ENCODE measurements at places on chromosomes 6 and 20.
A peak's percentile ranks its signal among the peaks of the same experiment; 100 is the strongest.

- DNase-seq, result no peak
These were observed 24.3 kb upstream of the MRPS10 start for GRCh38 chr6:42241915-42242314.

DNA sequence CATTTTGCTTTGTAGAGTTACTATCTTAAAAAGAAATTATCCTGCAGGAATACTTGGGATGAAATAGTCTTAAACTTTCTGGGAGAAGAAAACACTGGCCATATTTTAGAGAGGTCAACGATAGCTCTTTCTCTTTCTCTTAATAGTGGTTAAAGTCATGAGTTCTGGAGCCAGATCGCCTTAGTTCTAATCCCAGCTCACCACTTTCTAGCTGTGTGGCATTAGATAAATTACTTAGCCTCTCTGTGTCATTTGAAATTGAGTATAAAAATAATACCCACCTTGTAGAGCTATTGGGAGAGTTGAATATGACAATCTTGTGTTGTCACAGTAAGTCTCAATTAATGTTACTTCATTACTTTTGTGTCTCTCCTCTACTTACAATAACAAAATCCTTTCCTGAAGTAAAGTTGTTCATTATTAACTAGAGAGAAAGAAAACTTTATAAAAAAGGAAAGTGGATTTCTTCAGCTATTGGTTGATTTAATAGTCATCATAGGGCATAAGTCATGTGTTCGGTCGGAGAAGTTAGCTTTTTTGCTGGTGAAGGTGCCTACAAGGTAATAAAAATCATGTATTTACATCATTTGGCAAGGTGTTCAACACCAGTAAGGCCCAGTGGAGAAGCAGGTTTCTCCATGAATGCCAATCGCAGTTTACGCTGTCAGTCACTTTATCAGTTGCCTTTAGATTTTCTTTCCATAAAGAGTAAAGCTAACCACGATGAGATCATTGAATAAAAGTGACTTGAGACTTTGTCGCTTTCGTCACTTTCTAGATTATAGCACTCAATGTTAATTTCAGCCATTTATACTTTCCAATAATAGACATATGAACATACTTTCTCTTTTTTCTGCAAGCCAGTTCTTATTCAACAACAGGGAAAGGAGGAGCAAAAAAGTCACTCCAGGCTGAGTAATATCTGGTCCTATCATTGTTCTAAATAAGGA is 2.0 kb downstream of the NEDD9 start:
- no peak for DNase-seq

GRCh38 chr6:115583290-115583689 is 477.4 kb downstream of the FRK start:
- DNase-seq, result no peak

DNA sequence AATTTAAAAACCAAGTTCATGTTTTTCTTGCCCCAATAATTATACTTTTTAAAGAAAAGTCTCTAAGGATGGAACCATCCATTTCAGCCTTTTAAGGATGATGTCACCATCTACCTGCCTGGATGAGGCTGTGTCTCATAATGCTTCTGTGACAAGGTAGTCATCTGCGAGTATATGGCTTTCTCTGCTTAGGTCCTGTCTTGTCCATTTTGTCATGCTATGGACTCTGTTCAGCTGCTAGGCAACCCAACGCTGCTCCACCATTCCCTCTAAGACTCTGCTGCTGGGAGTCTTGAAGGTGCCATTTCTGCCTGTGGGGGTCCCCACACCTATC is 459.8 kb upstream of the RUNX2 start:
- no peak for DNase-seq

DNA sequence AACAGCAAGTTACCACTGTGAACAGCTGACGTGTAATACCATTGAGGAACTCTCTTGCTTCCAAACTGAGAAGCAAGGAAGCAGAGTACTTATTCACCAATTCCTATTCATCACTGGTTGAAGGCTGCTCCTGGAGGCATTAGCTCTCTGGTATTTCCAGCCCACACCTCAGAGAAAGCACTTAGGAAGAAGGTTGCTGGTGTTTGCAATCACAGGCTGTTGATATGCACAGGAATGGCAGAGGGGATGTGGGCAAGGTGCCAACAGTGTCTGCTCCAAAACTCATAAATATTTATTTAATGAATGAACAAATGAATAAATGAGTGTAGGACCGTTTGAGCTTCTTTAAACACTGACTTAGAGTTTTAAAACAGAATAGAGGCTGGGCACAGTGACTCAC is 6.9 kb upstream of the RRBP1 start:
- no peak for DNase-seq

DNA sequence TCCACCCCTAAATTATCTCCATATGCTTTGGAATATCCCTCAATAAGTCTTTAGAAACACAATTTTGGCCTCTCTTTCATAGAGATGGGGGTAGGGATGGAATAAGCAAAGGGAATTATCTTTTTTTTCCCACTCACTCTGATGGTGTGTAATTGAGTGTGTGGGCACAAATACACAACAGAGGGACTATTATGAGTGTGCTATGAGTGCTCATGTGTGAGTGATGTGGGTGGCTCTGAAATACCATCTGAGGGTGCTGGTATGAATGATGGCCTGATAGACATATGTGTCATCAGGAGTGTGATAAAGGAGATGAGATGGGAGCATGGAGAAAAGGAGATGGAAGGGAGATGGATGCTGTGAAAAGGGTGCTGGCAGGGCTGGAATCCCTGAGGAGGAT is 35.6 kb downstream of the GSS start:
- DNase-seq, result no peak

DNA sequence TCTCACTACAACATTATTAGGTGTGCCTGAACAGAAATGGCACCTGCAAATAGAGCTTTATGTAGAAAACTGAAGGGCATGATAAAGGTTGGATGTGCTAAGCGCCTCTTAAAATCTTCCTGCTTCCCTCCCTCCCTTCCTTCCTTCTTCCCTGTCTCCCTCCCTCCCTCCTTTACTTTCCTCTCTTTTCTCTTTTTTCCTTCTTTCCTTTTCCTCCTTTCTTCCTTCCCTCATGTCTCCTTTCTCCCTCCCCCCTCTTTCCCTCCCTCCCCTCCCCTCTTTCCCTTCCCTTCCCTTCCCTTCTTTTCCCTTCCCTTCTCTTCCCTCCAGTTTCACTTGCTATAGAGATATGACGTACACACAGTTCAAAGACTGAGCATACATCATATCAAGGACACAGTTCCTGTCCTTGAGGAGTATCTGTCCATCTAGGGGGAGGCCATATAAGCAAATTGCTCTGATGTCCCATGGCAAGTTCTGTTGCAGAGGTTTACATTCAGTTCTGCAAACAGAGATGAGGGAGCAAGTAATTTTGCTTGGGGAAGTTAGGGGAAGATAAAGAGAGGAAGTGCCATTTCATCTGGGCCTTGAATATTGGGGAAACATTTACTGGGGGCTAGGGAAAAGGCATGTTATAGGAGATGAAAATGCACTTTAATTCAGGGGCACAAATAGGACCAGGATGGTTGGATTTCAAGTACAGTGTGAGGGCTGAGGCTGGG is 79.0 kb upstream of the EEF1E1 start:
- no peak for DNase-seq

DNA sequence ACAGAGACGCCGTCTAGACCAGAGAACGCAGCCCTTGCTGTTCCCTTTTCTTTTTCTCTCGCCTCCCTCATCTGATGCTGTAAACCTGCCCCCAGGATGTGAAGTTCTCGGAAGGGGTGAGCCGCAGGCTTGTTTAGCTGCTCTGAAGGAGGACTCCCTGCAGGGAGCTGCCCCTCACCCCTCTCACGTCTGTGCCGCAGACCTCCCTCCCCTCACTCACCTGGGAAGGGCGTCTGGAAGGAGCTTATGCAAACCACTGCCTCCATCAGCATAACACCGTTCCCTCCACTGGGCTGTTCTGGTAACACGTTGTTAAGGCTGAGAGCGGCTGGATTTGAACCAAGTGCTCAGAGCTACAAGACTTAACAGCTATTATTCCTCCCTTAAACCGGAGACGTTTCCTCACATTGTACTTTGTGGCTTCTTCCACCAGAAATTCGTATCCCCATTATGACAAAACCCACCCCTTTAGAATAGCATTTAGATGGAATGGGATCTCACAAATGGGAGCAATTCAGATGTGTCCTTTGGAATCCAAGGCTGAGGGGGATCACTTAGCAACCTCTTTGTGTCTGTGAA is 99.8 kb downstream of the SMOC2 start:
- DNase-seq, result no peak

DNA sequence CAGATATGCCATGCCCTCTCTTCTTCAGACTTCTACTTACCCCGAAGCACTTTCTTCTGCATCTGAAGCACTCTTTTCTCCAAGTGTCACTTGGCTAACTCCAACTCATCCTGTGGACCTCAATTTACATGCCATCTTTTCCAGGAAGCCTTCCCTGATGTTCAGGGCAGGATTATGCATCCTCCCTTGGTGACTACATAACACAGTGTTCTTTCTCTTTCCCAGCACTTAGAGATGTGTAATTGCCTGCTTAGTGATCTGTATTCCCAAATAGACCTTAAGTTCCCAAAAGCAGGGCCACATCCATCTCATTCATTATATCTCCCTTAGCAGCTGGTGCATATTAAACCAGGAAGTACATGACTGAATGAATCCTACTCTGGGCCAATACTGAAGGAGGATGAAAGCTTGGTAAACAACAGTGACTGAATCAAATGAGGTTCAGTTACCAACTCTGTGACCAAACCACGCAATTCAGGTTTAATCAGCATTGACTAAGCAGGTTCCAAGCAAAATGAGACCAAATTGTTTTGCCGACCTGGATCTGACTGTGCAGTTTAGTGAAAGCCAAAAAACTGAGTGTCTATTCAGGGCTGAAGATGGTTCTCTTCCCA is 121.4 kb upstream of the TCF21 start:
- no peak for DNase-seq

- DNase-seq, result no peak
These were observed 24.8 kb upstream of the PHACTR3 start for GRCh38 chr20:59579404-59580145.

DNA sequence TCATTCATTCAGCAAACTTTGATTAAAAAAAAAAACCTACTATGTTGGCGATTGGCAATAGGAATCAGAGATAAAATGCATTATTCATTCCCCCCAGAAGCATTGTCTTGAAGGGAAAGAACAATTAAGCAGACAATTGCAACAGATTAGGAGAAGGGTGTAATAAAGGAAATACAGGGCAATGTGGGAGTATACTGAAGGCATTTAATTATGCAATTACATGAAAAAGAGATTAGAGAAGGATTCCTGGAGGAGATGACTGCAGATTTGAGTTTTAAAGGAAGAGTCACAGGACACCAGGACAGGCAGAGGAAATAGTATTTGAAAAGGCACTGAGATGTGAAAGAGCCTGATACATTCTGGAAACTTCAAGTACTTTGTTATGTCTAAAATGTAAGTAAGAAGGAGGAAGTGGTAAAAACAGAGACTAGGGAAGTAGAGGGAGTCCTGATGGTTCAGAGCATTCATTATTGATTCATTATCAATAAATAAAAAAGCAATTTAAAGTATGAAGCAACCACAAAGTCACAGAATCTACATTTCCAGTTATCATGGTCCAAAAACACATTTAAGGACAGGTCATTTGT is 43.7 kb downstream of the THEMIS start:
- no peak for DNase-seq

DNA sequence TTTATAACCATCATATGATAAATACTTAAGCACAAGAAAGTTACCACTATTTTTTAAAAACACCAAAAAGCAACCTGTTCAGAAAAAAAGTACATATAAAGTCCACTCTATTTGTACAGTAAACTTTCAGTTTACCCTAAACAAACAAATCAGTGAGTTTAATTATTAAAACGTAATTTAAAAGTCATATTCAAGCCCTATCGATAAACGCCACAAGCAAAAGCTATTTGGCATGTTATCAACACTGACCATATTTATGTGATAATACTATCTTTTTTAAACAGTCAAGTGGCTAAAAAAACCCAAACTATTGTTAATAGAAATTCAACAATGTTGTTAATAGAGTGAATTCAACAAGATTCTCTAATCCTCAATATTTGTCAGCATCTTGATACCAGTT is 1.9 kb downstream of the KATNA1 start:
- peak; percentile 30 for DNase-seq

DNA sequence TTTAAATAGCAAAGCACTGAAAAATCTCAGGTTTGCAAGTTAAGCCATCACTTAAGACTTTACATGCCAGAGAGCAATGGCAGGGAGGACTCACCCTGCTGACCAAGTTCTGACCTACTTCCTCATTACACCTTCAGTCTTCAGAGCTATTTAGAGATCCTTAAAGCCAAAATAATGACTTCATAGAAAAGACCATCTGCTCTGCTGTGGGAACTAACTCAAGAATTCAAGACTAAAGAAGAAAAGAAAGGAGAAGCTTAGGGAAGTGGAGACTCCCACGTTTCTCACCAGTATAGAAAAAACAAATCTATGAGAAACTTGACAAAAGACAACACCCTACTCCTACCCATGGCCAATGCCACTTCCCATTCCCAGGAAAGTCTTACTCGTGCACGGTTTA is 28.6 kb downstream of the XPO5 start:
- DNase-seq, result no peak

- no peak for DNase-seq
These were observed 165.0 kb upstream of the POU3F2 start for GRCh38 chr6:98669371-98669770.

- no peak for DNase-seq
These were observed 132.1 kb upstream of the FAM184A start for GRCh38 chr6:119210596-119210995.

DNA sequence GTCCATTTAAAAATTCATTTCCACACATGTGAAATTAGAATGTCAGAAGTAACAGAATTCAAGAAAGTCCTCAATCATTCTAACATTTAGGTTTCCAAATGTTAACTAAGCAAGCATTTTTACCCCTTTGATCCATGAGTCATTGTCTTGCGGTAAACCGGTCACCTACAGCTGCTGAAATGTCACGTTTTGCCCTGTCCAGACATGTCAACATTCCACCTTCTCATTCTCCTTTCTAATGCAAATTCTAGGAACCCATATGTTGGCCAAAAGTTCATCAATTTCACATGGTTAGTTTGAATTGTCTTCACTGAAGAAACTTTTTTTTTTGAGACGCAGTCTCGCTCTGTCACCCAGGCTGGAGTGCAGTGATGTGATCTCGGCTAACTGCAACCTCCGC is 117.2 kb downstream of the IPCEF1 start:
- DNase-seq, result no peak

GRCh38 chr6:1735239-1735803 is 125.6 kb downstream of the FOXC1 start:
- DNase-seq, result no peak

GRCh38 chr6:166988674-166989201 is 10.5 kb upstream of the CEP43 start:
- DNase-seq, result no peak
